ENCODE measurements at places on chromosomes 2 and 18.

- no peak for DNase-seq
These were observed at the start of gene MC4R for GRCh38 chr18:60372596-60372995. Gene MC4R (minus strand): TSS chr18:60372775. CDS start chr18:60372349, 426 bp downstream.

- no peak for DNase-seq
These were observed 145.9 kb downstream of the CALCRL start for GRCh38 chr2:187302116-187302515.

- DNase-seq: no peak
These were observed 1.3 kb upstream of the IL1R1 start for GRCh38 chr2:102141011-102141943.

GRCh38 chr18:9854801-9855676 lies 30.7 kb upstream of the TXNDC2 start:
- DNase-seq: no peak

GRCh38 chr18:2087877-2088673 lies 483.2 kb downstream of the METTL4 start:
- DNase-seq: peak; percentile 77

GRCh38 chr2:8594731-8595427 lies 87.0 kb upstream of the ID2 start:
- no peak for DNase-seq

DNA sequence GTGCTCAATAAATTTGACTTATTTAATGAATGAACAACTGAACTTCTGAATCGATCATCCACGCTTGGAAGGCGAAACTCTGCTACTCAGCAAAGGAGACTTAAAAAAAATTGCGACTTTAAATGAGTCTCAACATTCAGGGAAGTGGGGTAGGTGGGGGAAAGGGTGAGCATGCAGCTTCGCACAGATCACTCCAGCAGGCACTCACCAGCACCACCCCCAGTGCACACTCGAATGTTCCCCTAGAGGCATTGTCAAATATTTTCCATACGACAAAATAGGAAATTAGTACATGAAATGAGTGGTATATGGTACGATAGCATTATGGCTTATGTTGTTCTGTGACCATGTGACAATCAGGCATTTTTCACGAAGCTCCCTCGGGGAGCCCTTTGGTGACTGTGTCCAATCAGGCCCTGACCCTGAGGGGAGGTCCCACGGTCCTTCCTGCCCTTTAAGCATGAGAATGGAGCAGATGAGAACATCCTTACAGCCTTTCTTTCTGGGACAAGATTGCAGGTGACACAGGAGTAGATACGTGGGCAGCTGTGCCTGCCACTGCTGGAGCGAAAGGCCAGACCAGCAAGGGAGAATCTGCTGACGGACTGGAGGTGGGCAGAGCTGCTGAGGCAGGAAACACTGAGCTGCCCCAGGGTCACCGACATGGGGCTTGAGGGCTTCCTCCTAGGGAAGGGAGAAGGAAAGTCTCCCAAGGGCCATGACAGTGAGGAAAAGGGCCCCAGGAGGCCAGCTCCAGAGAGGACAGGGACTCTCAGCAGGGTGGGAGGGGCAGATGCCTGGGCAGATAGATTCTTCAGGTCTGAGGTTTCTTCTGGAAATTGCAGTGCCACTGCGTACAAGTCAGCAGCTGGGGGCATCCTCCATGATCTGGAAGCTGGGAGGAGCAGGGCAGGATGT lies 101.3 kb upstream of the ID2 start:
- peak; percentile 49 for DNase-seq

GRCh38 chr2:88737385-88737784 lies 45.9 kb downstream of the RPIA start:
- DNase-seq: no peak

- no peak for DNase-seq
These were observed 382.1 kb downstream of the OSR1 start for GRCh38 chr2:18976168-18976961.

DNA sequence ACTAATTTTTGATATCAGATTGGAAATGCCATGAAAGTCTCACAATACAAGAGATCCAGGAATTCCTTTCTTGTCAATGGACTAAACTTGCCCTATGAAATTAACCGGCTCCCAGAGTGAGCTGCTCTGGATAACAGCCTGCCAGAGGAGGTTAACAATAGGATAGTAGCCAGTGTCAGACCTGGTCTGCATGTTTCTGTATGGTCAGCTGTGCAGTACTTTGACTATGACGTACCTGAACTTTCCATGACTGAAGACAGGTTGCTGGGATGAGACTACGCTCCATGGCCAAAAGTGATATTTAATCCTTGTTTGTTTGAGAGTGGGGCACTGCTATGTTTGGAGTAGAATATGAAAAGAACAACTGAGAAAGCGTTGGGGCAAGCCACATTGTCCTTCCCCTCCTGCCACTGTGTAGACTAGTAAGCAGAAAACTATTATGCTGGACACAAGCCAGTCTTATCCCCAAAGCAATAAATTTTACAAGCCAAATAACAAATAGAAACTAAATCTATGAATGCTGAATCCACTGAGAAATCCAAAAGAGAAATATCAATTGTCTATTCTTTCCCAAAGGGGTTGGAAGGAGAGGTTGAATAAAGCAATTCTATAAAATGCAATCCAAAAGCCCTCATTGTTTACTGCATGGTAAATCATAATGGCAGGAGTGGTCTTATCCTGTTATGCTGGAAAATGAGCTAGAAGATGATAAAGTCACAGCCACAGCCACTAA lies 115.5 kb upstream of the CYP26B1 start:
- no peak for DNase-seq

- DNase-seq: no peak
These were observed 22.7 kb downstream of the IAH1 start for GRCh38 chr2:9497017-9497416.

Measured in right atrium auricular region (tissue), 2 donors.